GM12878 (cell line): ENCODE measurements at places on chromosomes 5 and 9.

DNA sequence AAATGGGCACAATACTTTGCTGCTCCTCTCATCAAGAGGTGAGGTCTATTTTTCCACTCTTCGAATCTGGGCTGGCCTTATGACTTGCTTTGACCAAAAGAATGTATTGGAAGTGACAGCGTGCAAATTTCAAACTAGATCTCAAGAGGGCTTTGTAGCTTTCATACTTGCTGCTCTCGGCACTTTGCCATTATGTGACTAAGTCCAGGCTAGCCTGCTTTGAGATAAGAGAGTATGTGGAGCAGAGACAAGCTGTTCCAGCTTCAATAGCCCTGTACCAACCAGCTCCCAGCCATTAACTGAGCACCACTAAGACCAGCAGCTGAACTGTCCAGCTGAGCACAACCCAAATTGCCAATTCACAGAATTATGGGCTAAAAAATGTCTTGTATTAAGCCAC is 124.6 kb downstream of the ACER2 start:
- no peak for DNase-seq

DNA sequence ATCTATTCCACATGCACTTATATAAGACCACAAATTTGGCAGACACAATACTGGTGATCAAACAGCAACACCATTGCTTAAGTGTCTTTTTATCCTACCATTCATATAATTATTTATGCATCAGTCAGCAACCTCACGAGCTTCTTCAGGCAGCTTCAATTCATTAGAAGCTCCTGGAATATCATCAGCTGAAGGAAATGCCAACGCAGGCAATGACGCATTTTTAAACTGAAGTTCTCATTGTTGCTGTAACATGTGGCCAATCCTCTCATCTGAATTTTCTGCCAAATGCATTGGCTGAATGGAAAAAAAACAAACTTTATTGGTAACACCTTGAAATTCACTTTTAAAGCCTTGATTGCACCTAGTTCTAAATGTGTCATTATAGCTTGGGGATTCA is 376.4 kb upstream of the RGMB start:
- DNase-seq = no peak

GRCh38 chr5:28726815-28727214 is 1688.4 kb upstream of the CDH9 start:
- no peak for DNase-seq

DNA sequence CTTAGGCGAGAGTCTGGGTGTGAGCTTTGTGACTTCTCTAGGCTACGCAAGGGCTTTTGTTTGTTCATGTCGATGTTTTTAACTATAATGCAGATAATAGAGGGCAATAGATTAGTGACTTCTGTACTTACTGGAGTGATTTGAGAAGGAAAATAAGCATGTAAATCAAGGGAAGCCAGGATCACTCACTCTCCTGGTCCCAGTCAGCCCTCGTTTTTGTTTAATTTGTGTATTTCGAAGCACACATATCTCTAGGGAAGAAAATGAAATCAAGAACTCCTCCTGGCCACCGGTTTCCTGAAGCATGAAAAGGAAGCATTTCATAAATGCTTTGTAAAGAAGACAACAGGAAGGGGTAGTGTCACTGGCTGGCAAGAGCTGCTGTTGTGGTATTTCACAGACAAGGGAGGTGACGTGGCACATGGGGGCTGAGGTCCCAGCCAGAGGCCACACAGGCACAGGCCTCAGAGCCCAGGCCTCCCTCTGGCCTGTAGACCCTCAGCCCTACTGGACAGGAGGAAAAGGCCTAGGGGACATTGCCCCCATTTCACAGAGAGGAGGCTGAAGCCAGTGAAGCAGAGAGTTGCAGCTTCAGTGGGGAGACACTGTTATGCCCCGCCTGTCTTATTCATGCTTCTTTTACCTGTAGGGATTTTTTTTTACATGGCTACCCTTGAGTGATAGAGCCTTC is 34.1 kb downstream of the IRF1 start:
- peak; percentile 73 for DNase-seq

- DNase-seq = no peak
Measured at GRCh38 chr9:93051680-93052089, 6.8 kb upstream of the SUSD3 start.

GRCh38 chr5:17895288-17896033 is 261.2 kb downstream of the TAF11L14 start:
- no peak for DNase-seq

- no peak for DNase-seq
Measured at GRCh38 chr5:96703384-96703920, 41.3 kb downstream of the CAST start.

- no peak for DNase-seq
Measured at GRCh38 chr9:136220017-136220729, 15.2 kb upstream of the LHX3 start.

DNA sequence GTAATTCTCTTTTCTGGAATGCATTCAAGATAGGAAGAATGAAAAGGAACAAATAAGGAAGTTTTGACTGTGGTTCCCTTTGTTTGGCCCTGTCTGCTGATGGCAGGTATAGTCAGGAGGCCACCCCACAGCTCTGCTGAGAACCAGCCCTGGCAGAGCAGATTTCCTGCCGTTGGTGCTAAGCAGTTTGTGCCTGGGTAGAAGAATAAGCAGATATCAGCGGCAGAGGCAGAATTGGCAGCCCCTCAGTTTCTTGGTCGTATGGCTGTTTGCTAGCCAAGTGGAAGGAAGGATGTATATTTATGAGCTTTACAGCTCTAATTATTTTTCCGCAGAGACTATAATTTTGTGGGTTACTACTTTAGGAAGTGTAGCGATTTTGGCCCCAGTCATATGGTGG is 310.2 kb upstream of the RFX3 start:
- DNase-seq = no peak

GRCh38 chr9:127904561-127905003 is 5.2 kb upstream of the ST6GALNAC6 start:
- no peak for DNase-seq

DNA sequence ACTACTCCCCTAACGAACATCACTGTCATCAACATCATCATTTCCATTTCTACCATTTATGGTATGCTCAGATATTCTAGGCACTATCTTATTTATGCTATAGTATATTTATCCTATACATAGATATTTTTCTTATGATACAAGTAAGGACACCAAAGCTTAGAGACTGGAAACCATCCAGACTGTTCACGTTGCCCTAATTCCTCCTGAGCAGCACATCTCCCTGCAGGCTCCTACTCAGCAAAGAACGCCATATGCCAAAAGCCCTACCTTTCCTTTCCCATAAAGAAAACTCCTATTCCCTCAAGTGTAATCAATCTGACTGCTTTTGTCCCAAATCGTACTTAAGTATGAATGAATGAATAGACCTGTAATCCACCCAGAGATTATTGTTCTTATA is 247.0 kb downstream of the PRELID2 start:
- DNase-seq = no peak

DNA sequence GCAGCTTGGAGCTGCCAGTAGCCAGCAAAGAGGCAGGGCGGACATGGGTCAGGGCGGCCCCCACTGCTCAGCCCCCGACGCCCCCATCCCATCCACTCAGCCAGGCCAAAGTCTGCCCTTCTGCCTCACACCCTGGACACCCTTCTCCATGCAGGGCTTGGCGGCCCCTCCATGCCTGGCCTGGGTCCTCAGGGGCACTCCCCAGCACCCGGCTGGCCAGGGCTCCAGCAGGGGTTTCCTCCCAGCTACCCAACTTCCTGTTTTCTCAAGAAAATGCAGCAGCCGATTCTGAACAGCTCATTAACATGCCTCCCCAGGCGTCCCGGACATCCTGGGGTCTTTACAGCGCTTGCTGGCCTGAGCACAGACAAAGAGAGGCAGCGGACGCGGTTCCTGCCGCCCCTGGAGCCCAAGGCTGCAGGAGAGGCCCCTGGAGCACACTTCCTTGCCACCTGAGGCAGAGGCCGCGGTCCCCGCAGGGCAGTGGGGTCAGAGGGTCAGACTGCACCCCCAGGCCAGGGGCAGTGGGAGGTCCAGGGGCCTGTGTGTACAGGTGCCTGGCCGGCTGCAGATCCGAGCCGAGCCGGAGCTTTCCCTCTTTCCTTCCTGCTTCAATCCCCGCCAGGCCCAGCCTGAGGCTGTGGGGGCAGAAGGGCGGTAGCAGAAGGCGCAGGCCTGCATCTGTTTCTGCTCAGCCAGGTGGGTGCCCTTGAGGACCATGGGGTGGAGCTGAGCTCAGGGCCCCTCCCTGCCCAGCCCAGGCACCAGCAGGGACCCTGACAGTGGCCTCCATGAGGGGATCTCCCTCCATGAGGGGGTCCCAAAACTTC is 18.7 kb upstream of the NRARP start:
- DNase-seq = no peak

DNA sequence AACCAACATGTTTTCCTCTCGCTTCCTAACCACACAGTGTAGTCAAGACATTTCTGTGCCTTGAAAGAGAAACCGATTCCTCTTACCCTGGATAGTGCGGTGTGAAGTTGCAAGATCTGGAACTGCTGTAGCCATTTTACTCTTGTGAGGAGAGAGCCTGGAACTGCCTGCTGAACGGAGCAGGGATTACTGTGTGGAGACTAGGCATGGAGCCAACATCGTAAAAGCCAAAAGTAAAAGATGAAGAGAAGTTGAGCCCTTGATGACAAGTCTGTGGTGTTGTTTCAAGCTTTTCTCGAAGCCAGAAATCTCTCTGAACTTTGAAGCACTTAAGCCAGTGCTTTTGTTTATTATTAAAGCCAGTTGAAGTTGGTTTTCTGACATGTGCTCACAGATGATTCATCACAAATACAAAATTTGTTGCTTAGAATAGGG is 110.1 kb upstream of the GRIN3A start:
- no peak for DNase-seq

DNA sequence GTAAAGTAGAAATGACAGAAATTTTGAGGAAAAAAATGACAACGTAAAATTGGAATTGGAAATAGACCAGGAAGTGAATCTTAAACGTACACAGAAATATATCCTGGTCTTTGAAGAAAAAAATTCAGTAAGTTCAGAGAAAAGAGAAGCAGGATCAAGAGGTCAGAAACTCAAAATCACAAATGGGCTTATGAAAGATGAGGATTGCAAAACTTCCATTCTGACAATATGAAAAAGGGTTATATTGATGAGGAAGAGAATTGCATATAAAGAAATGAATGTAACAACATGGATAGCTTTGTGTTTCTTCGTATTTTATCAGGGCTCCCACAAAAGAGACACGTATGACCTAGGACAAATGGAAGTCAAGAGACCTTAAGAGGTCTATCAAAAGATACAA is 58.1 kb downstream of the OXCT1 start:
- no peak for DNase-seq

DNA sequence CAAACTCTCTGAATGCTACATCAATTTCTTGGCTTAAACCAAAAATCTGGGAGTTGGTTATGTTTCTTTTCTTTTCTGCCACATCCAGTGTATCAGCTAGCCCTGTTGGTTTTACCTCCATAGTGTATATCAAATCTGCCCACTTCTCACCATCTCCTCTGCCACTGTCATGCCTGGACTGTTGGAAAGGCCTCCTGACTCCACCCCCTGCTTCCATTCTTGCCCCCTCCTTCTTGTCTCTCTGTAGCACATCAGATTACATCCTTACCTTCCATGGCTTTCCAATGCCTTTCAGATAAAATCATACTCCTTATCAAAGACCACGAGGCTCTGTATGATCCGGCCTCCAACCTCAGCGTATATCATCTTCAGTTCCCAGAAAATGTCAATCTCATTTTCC is 35.4 kb downstream of the STXBP1 start:
- DNase-seq = no peak

GRCh38 chr5:101721543-101721942 is 574.5 kb downstream of the SLCO4C1 start:
- no peak for DNase-seq
